Foreskin fibroblast (primary cell): ENCODE measurements at places on chromosomes 6 and 20.
A peak's percentile ranks its signal among the peaks of the same experiment; 100 is the strongest.

DNA sequence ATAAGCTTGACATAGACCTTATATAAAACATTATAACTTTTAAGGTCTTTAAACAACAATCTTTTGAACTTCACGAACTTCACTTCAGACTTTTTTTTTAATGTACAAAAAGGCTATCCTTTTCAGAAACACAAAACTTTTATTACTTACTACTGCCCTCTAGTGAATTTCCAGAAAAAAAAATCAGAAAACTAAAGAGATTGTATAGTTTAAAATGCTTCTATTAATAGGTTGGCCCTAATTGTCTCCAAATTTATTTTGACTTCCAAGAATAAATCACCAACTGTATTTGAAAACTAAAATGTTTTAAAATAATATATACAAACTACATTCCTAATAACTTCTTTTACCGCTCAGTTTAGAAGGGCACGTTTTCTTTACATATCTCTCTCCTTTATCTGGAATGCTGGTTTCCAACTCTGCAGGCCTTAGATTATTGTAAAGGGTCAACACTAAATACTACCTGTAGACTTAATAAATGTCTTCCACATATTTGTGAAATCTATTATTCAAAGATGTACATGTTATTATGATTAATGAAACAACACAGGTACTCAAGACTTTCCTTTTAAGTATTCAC lies 66.8 kb downstream of the LMBRD1 start:
- DNase-seq: no peak

DNA sequence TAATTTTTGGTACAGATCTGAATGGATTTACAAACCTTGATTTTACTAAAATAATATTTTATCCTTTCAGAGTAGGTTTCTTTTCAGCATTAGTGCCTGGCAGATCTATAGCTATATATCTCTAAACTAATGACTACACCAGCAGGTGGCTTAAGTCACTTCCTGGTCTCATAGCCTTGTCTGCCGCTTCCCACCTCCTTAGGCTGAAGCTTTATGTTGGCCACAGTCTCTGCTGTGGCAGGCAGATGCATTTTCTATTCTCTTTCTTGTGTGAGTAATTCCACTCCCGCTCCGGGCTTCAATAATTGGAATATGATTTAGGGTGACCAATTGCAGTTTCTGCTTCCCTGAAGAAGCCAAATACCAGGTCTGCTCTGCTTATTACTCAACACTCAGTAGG lies 226.8 kb upstream of the HS3ST5 start:
- DNase-seq: no peak

DNA sequence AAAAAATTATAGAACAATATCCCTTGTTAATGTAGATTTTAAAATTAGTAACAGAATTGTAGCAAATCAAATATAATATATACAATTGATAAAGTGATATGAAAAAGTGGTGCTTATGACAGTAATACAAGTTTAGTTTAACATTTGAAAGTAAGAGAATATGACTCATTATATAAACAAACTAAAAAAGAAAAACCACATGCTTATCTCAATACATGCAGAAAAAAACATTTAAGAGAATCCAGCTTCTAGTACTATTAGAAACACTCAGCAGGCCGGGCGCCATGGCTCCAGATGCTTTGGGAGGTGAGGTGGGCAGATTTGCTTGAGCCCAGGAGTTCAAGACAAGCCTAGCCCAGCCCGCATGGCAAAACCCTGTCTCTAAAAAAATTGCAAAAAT lies 60.7 kb upstream of the LAMA2 start:
- DNase-seq: peak; percentile 3

DNA sequence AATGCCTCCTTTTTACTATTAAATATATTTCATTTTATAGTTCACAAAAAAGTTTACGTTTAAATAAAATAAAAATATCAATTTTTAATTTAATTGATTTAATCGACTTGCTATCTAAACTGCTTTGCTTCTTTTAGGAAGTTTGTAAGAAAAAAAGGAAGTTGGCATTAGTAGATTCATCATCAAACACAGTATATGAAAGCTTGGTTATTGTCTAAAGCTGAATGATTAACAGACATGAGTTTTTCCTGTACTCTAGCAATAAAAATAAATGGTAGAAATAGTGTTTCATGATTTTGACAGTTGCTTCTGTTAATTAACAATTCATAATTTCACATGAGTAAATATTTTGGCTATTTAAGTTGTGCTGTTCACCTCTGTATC lies 1285.5 kb upstream of the GJE1 start:
- DNase-seq: no peak

DNA sequence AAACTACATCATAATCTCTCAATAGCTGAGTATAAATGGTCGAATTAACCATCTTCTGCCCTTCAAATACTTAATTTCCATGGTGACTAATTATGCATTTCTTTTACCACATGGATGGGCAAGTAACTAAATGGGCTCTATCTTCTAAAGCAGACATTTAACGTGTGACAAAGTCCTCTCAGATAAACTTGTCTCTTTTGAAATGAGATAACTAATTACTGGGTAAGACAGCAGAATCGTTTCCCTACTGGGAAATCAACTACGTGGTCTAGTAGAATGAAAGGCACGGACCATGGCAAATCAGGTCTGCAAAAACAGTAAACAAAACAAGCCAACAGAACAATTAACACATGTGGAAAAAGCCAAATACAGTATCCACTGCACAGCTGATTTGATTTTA lies 137.7 kb downstream of the BACH2 start:
- no peak for DNase-seq

- DNase-seq: peak; percentile 28
Measured at GRCh38 chr6:104771258-104771832, 88.4 kb downstream of the HACE1 start.

- no peak for DNase-seq
Measured at GRCh38 chr6:89566930-89567629, 71.5 kb downstream of the LYRM2 start.

- DNase-seq: no peak
Measured at GRCh38 chr6:31871046-31871659, 7.6 kb downstream of the SLC44A4 start.

- no peak for DNase-seq
Measured at GRCh38 chr6:444653-445275, 53.2 kb downstream of the IRF4 start.

DNA sequence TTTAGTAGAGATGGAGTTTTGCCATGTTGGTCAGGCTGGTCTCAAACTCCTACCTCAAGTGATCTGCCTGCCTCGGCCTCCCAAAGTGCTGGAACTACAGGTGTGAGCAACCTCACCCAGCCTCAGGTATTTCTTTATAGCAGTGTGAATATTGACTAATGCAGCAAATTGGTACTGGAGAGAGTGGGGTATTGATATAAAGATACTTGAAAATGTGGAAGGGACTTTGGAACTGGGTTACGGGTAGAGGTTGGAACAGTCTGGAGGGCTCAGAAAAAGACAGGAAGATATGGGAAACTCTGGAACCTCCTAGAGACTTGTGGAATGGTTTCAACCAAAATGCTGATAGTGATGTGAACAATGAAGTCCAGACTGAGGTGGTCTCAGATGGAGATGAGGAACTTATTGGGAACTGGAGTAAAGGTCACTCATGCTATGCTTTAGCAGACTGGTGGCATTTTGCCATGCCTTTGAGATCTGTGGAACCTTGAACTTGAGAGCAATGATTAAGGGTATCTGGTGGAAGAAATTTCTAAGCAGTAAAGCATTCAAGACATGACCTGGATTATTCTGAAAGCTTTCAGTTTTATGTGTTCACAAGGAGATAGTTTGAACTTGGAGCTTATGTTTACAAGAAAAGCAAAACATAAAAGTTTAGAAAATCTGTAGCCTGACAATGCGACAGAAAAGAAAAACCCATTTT lies 127.2 kb downstream of the DTNBP1 start:
- peak; percentile 35 for DNase-seq

DNA sequence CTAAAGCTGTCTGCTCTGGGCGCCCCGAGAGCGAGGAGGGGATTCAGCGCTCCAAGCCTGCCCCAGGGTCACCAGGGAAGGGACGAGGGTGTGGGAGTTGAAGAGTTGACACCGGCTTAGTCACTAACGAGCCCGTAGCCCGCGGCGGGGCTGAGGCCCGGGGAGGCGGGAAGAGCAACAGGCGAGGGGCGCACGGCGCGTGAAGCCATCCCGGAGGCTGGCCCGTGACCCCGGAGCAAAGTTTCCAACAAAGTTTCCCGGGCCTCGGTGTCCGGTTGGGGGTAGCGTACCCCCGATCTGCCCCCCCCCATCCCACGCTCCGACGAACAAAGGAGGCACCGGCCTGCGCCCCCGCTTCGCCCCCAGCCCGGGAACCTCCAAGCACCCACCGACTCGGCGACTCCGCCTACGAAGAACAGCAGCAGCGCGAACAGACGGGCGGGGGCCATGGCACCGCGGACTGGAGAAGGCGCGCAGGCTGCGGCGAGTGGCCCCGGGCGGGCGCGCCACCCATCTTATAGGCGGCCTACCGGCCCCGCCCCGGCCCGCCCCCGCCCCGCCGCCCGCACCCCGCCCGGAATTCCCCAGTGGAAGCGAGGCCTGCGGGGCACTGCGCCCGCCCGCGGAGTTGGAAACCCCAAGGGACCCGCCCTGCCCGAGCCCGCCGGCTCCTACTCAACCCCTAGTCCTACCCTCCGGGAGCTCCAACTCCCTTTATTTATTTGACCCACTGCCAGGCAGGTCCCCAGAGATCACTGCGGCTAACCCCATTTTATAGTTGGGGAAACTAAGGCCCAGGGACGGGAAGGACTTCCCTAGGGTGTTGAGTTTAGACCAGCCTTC lies at the start of gene SDC4:
SDC4 (minus strand) TSS at position 489 of the 843 bp plus-strand sequence; CDS start at position 449, 40 bp downstream.
- DNase-seq: peak; percentile 87

- DNase-seq: no peak
Measured at GRCh38 chr20:56187534-56188165, 60.9 kb upstream of the MC3R start.

GRCh38 chr6:49341869-49342268 lies 121.2 kb downstream of the MMUT start:
- no peak for DNase-seq

GRCh38 chr6:128519931-128520435 lies 416 bp downstream of the PTPRK start:
- no peak for DNase-seq

DNA sequence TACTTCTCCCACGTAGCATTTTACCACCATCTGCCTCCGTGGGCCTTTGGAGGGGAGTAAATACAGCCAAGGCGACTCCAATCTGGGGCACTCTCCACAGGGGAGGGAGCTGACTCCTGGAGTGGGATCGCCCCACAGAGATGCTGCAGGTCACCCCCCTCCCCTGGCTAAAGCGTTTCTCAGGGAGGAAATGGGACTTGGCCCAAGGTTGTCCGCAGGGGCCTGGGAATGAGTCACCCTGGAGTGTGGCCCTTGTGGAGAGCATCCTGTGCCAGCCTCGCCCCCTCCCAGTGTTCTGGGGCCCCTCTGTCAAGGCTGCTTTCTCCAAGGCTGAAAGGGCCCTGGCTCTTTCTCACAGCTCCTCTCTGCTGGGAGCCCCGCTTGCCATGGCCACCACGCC lies 84.5 kb upstream of the QKI start:
- no peak for DNase-seq

- DNase-seq: no peak
Measured at GRCh38 chr6:16904957-16905356, 143.7 kb upstream of the ATXN1 start.

DNA sequence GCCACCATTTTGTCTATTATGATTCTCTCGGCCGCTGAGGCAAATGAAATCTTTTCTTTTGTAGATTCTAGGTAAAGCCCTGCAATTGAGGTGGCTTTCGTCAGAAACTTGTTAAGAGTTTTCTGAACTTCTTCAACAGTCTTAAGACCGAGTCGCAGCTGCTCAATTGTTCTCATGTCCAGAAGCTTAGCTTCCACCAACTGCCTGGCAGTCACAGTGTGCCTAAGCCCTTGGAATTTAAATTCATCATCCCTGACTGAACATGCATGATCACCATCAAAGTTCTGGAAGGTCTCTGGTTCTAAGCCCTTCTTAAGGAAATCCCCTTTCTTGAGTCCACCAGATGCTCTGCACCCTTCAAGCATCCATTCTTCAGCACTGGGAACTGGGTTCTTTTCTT lies 25.7 kb downstream of the DST start:
- no peak for DNase-seq

DNA sequence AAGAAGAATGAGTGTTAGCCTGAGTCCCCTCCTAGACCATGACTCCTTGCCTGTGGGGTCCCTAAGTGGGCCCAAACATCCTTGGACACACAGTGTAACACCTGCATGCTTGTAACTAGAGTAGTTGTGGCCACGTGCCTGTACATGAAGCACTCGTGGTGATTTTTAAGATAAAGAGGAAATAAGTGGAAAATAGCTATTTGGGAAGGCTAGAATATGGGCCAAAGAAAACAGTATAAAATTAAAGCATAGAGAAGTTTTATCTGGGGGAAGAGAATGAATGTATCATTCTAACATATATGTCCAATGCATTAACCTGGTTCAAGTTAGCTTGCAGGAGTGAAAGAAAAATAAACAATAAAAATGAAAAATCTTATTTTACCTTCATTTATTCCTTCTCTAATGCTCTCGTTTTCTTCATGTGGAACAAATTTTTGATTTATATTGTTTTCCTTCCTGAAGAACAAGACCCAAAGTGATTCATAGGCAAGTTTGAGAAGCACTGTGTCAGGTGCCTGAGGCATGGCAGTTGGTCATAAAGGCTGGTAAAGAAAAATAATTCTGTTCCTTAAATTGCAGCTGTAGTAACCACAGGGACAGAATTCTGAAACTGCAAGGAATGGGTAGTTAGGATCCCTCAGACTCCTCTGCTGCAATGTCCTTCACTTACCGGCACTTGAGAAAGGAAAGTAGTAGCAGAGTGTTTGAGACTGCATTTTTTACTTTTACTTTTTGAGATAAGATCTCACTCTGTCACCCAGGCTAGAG lies 8.5 kb upstream of the CST3 start:
- peak; percentile 63 for DNase-seq
